Gastroesophageal sphincter (tissue), 4 donors: ENCODE measurements at places on chromosomes 3 and 15. TPM values are rescaled to one million over a fixed set of nuclear protein-coding genes. Genes with fewer than 3 reads are reported as not detected.
A peak's percentile ranks its signal among the peaks of the same experiment; 100 is the strongest.

NR1I2 gene
- total RNA-seq: not detected

PP2D1 gene
- total RNA-seq: not detected

DNA sequence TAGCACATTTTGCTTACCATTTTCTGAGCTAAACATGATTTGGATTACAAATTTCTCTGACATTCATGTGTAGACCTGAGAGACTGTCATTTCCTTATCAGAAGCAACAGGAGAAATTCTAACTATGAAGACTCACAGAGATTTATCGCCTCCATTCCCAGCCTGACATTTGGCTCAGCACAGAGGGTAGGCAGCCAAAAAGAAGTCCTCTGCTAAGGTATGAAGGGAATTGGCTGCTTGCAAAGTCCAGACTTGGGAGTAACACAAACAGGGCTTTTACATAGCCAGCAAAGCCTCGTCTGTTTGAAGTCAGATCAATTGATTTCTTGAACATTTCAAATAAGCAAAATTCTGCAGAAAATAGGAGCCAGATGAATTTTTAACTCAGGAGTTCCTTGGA, 57.0 kb upstream of the CMSS1 start:
- ATAC-seq: peak; percentile 55

- ATAC-seq: no peak
Observed at GRCh38 chr3:128144512-128145187, 8.6 kb upstream of the EEFSEC start.

DNA sequence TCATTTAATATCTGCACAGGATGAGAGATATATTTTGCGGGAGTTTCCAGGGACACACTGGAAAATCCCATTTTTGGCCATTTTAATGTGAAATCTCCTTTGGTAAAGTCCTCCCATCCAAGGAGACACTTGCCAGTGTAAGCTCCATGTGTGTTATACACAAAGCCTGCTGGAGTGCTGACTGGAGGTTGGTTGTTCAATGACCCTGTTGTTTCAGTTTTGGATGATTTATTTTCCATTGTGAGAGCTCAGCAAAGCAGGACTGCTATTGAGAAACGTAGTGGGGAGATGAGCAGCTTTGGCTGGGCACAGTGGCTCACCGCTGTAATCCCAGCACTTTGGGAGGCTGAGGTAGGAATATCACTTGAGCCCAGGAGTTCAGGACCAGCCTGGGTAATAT, 127.7 kb downstream of the NUP210 start:
- no peak for ATAC-seq

DNA sequence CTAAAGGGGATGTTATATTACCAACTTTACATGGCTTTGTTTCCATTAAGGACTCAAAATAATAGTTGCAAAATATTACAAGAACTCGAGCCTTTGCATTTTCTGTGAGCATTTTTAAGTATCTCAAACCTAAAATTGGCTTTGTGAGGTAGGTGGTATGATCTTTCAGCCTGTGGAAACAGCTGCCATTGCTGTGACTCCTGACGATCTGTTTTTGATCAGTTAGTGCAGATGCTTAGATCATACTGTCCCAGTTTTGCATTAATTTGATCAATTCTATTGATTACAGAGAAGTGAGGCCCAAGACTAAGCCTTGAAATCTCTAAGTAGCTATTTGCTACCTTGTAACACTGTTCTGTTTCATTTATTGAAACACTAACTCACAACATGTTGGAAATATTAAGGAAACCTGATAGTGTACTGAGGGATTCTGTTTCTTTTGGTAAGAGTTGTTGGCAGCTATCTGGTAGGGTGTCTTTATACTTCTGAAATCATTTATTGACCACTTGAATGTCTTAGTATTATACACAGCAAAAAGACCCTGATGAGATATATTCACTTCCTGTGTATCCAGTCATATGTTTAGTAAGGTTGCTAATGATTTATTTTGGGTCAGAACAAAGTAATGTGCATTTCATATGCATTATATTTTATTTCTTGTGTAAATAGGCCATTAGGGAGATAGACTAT, 14.8 kb downstream of the SKIL start:
- no peak for ATAC-seq

DNA sequence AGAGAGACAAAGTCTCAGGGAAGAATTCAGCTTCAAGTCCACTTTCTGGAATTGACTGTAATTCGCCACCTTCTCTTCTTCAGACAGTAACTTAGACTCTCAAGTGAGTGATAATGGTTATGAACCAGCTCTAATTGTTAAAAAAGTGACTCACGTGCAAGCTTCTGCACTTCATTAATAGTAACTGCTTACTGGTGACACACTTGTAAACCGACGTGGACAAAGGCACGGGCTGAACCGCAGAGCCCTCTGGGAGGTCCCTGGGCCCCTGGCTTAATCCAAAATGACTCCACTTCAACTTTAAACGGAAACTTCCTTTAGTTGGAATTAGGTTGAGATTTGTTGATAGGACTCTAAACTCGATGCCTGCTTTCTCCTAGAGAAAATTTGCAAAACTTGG, 17.0 kb downstream of the MUC4 start:
- ATAC-seq: no peak
